ENCODE measurements at places on chromosomes 5 and 9.

DNA sequence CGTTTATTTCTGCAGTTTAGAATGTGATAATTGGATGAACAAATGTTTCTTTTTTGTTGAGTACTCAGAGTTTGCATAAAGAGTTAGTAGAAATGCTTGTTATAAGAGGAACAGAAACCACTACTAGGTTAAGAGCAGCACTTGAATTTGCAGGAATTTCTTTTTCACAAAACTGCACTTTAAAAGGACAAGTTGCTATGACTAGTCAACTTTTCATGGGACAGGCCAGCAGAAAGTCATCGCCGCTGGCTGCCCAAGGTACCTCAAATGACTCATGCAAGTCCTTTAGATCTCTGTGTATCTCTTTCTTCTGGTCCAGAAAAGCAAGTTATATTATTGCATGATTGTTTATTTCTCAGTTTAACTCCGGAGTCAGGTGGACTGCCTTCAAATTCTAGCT, 97.3 kb upstream of the HMHB1 start:
- peak; percentile 34 for DNase-seq

DNA sequence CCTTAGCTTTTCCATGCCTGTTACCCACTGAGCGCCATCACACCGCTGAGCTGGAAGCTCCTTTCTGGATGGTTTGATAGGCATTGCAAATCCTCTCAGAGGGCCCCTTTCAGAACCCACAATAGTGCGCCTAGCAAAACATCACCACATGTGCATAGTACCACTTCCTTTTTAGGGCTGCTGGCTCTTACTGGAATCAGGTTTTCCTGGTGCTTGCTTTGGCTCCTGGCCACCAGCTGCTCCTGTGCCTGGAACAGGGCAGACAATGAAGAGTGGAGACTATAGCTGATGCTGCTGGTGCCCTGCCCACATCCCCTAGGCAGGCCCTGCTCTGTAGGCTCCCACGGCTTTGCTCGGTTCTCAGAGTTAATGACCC, 163.6 kb upstream of the SEMA6A start:
- DNase-seq, result no peak

DNA sequence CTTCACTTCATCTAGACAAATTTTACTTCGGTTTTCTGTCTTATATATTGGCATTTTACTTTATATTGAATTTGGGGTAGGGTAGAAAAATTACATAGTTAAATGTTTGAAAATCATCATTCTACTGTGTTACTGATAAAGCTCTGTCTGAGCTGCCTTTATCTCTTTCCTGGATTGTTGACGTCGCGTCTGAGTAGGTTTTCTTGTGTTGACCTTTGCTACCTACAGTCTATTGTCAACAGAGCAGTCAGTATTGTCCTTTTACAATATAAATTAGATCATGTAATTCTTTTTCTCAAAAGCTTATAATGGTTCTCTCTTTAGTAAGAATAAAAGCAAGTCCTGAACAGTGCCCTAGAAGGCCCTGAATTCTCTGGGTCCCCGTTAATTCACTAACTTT, 128.2 kb downstream of the HACD4 start:
- DNase-seq, result no peak

- DNase-seq, result peak; percentile 32
Measured at GRCh38 chr9:109063760-109064159, 50.5 kb upstream of the CTNNAL1 start.

GRCh38 chr5:54772684-54773083, 212.7 kb downstream of the ESM1 start:
- DNase-seq, result no peak

DNA sequence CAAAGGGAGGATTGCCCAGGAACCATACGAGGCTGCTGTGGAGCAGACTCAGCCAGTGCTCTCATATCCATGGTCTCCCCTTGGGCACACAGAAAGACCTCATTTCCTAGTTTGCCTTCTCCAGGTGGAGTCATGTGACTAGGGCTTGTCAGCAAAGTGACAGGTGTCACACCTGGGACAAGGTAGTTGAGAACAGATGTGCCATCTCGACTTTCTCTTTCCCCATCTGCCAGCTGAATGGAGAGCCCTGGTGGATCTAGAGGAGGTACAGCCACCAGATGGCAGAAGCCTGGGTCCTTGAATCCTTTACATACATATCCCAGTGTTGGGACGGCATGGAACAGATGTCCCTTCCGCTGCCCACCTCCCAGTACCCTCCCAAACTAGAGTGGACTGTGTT, 42.9 kb upstream of the ALDOB start:
- DNase-seq, result no peak

DNA sequence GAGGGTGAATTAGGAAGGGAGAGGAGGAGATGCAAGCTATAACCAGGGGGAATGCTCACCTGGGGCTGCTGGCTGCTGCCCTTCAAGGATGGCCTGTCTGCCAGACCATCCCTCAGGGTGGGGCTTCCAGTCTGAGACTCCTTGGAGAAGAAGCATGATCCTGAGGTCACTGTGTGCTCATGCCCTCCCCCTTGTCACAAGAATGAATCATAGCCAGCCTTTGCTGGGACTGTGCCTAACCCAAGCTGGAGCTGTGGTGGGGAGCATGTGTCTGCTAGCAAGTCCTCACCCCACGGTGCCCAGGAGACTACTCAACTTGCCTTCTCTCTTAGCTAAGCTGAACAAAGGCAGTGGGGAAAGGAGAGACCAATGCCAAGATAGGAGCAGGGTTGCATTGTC, 463.6 kb downstream of the SPOCK1 start:
- no peak for DNase-seq

- peak; percentile 63 for DNase-seq
Measured at GRCh38 chr9:124411514-124412227, 3.6 kb downstream of the PSMB7 start.

GRCh38 chr5:89580976-89581375, 698.0 kb upstream of the MEF2C start:
- no peak for DNase-seq

- no peak for DNase-seq
Measured at GRCh38 chr5:1470762-1471211, 25.5 kb upstream of the SLC6A3 start.

- no peak for DNase-seq
Measured at GRCh38 chr5:159486836-159487235, 156.5 kb upstream of the IL12B start.

DNA sequence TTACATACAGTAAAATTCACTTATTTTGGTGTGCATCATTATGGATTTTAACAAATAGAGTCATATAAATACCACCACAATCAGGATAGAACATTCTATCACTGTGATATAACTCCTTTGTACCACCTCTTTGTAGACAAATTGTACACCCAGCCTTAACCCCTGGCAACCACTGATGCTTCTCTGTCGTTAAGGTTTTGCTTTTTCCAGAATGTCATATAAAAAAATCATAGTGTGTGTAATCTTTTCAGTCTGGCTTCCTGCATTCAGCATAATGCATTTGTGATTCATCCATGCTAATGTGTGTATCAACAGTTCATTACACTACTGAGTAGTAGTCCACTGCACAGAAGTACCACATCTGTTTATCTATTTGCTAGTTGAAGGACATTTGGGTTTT, 81.2 kb downstream of the ARSB start:
- peak; percentile 49 for DNase-seq

DNA sequence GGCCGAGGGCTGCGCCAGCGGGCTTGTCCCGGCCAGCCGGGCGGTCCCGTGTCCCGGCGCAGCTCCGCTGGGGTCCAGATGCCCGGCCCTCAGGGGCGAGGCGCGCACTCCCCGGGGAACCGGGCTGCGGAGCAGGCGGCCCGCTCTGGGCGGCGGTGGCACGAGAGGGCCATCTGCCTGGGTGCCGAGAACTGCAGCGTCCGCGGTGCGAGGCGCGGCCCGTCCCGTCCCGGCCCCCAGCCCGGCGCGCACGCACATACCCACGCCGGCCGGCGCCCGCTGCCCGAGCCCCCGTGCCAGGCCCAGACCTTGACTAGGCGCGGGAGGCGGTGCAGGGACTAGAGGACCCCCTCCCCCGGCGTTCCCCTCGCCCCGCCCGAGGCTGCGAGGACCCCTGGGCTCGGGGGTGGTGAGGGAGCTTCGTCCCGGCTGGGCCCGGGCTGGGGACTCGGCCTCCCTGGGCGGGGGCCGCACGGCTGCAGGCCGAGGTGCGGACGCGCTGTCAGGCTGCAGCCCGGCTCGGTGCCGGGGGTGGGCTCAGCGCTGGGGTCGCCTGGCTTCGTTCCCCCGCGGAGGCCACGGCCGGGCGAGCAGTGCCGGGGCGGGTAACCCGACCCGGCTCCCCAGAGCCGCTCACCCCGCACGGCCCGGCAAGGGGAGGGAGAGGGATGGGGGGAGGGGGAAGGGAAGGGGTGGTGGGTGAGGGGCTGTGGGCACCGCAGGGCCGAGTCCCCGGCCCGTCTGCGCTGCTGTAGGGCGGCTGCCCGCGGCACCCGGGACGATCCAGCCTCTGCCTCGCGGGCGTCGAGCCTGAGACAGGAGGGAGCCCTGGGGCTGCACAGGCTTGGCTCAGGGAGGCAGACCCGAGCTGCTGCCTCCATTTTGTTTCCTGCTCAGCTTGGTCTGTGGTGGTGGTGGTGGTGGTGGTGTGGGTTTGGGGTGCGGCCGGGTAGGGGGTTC, 1.2 kb upstream of the NSD1 start:
- DNase-seq, result peak; percentile 28

All from fibroblast of skin of right biceps (primary cell).